ENCODE measurements at places on chromosomes 5 and 9.

DNA sequence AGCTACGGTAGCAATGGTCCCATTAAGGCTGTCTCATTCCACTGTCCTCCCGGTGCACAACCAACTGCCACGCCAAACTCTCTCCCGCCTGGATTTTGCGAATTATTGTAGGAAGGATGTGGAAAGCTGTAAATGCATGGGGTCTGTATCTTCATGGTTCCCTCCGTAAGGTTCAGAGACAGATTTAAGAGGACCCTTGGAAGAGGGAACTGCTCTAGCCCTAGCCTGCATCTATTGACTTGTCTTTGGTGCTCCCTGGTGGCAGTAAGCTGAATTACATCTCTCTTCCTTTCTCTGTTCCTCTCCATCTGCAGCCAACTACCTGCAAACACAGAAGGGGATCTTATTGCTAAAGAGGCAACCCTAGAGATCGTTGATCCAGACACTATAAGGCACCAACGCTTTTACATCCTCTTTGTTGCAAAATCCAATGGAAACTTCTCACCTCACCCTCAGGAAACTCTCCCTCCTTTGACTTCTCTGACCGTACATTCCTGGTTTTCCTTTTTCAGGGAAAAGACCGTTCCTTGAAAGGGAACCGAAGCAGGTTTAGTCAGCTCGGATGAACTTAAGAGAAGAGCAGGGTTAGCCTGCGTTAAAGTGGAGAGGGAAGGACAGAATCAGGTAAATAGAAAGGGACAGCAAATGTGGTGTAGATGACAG lies 11.9 kb downstream of the CAPSL start:
- DNase-seq: peak; percentile 73

DNA sequence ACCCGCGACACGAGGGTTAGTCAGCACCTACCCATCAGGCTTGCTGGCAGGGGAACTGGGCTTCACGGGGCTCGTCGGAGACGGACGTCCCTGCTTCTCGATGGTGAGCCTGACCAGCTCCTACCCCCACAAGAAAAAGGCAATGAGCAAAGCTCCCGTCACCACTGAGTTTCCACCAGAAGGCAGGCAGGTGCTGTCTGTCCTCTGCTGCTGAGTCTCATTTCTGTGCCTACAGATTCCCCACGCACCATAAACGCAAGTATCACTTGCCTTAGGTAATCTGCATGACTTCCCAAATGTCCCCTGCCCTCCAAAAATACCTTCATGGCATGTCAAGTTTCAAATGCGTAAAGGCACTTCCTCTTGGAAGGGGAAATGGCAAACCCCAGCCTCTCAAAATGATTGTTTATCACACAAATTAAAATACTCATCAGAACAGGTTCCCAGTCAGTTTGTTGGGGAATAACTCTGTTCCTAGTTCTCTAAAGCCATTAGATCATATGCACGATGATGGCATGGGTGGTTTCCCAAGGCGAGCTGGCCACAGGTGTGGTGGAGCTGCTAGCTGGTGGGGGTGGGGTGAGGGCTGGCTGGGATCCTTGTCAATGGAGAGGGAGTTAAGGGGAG lies 85.0 kb downstream of the PRRT1B start:
- no peak for DNase-seq

DNA sequence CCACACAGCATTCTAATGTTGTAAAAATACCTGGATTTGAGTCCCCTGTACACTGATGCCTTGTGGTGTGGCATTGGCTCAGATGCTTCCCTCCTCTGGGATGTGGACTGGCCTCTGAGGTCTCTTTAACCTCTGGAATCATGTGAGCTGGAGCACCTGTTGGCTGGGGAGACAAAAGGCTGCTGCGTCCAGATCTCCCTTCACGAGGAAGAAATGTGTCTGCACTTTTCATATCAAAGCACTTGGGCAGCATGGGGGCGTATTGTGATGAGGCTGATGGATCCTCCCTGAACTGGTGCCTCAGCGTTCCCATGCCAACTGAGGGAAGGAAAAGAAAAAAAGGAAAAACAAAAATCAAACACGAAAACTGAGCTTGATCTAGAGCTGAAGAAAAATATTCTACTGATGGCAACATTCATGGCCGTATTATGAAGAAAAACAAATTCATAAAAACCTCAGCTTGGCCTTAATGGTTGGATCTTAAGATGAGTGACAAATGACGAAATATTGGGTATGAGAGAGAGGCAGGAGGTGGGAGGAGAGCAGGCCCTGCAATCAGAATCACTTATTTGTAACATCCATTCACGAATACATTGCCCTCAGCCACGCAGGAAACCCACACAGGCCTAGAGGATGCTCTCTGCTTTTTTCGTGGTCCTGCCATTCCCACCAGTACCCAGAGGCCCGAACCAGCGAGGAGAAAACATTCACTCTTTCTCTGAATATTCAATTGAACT lies 26.2 kb downstream of the GRIA1 start:
- no peak for DNase-seq

DNA sequence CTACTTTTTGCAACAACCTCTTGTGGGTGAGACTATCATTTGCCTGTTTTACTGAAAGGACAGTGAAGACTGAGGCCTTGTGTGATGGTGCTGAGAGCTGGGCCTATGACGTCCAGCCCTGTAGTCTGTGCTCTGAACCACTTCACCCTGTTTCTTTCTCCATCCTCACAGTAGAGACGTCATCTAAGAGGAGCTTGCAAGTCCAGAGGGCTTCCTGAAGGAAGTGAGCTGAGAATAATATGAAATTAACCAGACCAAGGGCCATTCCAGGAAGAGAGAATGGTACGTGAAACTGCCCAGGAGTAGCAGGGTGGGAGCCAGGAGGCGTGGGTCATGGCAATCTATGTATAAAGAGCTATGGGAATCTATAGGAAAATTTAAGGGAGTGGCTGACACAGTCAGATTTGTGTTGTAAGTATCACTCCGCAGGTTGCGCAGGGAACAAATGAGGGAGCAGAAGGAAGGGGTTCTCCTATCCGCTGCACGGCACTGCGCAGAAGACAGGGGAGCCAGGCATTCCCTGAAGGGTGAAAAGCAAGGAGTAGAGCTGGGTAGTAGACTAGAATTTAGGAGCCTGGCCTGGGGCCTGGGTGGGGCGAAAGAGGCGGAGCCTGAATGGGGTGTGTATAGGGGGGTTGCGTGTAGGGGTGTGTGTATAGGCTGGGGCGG lies 596 bp upstream of the FGFR4 start:
- DNase-seq: no peak

DNA sequence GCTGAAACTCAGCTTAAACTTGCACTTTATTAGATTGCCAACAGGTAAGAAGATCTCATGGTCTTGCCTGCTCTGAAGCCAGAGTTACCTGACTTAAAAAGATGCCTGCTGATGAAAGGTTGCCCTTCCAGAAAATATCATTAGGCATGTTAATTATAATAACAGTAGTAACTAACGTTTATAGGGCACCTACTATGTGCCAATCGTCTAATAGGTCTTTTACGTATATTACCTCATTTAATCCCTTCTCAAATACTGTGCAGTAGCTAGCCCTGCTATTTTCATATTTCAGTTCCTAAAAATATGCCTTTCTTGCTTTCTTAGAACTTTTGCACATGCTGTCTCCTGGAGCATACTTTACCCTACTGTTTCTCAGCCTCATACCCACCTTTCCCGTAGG lies 40.1 kb downstream of the TGFBR1 start:
- no peak for DNase-seq

- no peak for DNase-seq
These were observed 11.3 kb upstream of the RIOK2 start for GRCh38 chr5:97194366-97194765.

GRCh38 chr9:91659529-91660495 lies 236.2 kb upstream of the NFIL3 start:
- DNase-seq: no peak

GRCh38 chr5:16666883-16667398 lies 50.1 kb upstream of the RETREG1 start:
- peak; percentile 62 for DNase-seq

DNA sequence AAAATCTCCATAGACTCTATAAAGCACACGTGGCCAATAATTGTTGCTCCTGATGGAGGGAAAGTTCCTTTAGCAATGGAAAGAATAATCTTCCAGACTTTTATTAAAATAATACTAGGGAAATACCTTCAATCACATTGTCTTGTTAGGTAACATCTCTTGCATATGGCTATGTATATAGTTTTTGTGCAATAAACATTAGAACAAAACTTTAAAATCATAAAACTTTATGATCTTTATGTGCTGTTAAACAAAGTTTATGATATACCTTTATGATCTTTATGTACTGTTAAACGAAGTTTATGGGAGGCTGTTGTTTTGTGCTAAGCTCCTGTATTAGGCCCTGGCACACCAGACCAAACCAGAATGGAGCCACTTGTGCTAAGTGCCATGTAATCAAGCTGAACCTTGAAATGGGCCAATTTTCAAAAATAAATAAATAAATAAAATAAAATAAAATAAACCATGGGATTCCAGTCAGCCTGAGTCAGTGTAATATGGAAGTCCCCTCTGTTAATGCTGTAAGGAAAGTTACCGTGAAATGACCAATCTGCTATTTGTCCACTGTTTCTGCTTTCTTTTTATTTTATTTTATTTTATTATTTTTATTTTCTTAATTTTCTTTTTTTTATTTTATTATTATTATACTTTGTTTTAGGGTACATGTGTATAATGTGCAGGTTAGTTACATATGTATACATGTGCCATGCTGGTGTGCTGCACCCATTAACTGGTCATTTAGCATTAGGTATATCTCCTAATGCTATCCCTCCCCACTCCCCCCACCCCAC lies 431.3 kb downstream of the SPATA31D1 start:
- DNase-seq: no peak

GRCh38 chr5:149265597-149265996 lies 6.1 kb upstream of the AFAP1L1 start:
- no peak for DNase-seq

DNA sequence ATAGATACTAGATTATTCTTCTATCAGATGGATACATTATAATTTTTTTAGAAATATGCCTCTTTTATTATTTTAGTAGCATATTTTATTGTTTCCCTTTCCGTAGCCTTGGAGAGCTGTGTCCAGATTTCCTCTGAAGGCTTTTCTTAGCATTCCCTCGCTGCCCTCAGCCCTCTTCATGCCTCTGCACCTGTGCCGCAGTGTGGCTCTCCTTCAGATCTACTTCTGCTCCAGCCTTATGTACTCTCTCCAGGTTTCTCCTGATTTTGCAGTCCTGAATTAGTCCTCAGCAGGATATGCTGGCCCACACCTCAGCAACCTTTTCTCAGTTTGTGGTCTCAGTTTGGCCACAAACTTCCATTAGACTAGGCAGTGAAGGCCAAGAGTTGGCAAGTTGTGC lies 1052.0 kb downstream of the TAF11L14 start:
- DNase-seq: no peak

DNA sequence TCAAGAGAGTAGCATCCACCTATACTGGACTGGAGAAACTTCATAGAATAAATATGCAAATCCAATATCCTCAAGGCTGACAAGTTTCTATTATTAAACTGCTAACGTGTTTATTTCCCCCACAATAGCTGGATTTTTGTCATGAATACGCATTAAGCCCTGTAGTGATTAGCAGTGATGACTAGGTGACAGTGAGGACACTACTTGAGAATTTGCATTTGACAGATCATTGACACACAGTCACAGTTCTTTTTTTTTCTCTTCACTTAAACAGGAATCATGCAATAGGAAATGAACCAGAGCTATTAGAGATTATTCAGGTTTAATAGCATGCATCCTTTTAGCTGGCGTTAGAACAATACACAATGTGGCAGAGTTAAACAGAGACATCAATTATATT lies 35.3 kb downstream of the MPDZ start:
- no peak for DNase-seq

DNA sequence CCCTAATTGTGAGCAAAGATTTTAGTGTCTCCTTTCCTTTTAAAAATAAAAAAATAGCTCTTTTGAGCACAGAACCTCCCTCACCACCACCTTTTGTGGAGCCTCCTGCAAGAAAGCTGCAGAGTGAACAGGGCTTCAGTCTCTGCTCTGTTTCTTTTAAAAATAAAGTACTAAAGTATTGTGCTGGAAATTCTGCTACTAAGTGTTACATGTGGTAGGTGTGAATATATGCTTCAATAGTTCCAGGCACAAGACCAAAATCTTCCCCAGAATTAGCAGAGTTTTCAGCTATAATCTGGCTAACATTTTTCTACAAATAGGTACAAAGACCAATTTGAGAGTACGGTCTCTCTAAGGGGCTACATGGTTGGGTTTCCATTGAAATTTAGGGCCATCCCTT lies 40.3 kb upstream of the NFIB start:
- no peak for DNase-seq

- no peak for DNase-seq
These were observed 42.8 kb downstream of the RASGEF1C start for GRCh38 chr5:180166176-180166575.

All from CD4-positive, alpha-beta T cell treated with Interleukin-6 for 4 hours (primary cell).